ENCODE measurements at places on chromosomes 4 and X. TPM values are rescaled to one million over a fixed set of nuclear protein-coding genes. Genes with fewer than 3 reads are reported as not detected.

STPG2 gene
- total RNA-seq, result 0.94 TPM

MGAT4D gene
- not detected for total RNA-seq

GPR101 gene
- 1.9 TPM for total RNA-seq

GLOD5 gene
- not detected for total RNA-seq

CSAG3 gene
- not detected for total RNA-seq

SMIM10L2A gene
- 11.0 TPM for total RNA-seq

FGFRL1 gene
- total RNA-seq, result 39.2 TPM

NOX1 gene
- not detected for total RNA-seq

C4orf50 gene
- 6.4 TPM for total RNA-seq

SLC25A14 gene
- total RNA-seq, result 22.3 TPM

BRS3 gene
- total RNA-seq, result 0.11 TPM

TRIML1 gene
- not detected for total RNA-seq

GLUD2 gene
- 5.6 TPM for total RNA-seq

DNA sequence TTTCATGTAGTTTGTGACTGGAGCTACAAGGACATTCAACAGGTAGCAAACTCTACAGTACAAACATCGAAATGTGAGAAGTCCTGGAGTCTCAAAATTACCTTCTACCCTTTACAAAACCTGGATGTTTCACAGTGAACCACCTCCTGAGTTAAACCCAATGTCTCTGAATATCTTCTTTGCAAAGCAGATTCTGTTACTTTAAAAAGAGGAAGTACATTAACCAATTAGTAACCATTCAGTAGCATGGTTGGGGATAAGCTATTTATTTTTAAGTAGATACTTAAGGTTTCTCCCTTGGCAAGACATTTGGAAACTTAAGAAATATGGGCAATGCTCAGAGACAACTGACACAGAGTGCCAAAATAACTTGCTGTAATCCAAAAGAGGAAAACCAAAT is 371.9 kb upstream of the NWD2 start:
- H3K36me3 ChIP-seq, result no peaks in the 10 kb centered on the region
- no peak overlapping the region for H3K4me3 ChIP-seq
- H3K27me3 ChIP-seq, result no peaks in the 10 kb centered on the region
- no peak for DNase-seq

DNA sequence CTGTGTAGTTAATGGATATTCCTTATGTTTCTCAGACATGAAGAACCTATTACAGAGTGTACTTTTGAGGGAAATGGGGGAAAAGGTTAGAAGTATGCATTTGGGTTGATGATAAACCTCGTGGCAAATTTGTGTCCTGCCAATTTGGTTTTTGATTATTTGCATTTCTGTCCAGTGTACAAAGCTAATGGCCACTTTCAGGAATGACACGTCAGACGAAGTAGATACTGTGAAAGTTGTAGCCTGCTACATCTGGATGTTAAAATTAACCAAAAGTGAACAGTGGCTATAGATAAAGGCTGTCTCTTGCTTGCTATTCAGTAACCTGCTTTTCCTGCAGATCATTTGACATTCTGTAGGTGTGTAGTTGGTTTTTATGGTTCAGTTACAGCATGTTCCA is 1.0 kb downstream of the PRDX4 start:
- H3K27me3 ChIP-seq, result peaks cover 6% of the 10 kb centered on the region
- no peaks in the 10 kb centered on the region for H3K36me3 ChIP-seq
- peak overlapping the region; percentile 59 for H3K4me3 ChIP-seq
- peak; percentile 4 for DNase-seq
- no peaks in the 10 kb centered on the region for H3K4me1 ChIP-seq

- DNase-seq, result no peak
- no peaks in the 10 kb centered on the region for H3K4me1 ChIP-seq
- H3K27ac ChIP-seq, result no peak overlapping the region
- no peak overlapping the region for H3K4me3 ChIP-seq
- no peaks in the 10 kb centered on the region for H3K27me3 ChIP-seq
Measured at GRCh38 chr4:10893395-10893794, 208.8 kb upstream of the CLNK start.

- no peak overlapping the region for H3K27ac ChIP-seq
- no peaks in the 10 kb centered on the region for H3K4me1 ChIP-seq
- no peaks in the 10 kb centered on the region for H3K36me3 ChIP-seq
- H3K27me3 ChIP-seq, result peaks cover 6% of the 10 kb centered on the region
- no peak overlapping the region for H3K4me3 ChIP-seq
Measured at GRCh38 chrX:133370696-133371275, 44.5 kb downstream of the GPC4 start.

DNA sequence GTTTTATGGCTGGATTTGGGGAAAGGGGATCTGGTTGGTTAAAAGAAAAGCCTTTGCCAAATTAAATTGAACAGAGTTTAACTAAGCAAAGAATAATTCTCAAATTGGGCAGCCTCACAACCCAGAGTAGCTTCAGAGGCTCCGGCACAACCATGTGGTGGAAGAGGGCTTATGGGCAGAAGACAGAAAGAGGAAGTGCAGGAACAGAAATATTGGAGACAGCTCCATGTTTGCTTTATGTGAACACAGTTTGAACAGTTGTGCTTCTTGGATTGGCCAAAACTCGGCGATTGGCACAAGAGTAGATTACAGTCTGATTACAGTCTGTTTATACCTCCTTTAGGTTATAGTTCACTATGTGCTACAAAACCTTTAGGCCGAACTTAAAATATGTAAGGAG is 562.7 kb downstream of the TRIML1 start:
- no peaks in the 10 kb centered on the region for H3K36me3 ChIP-seq
- H3K27ac ChIP-seq, result no peak overlapping the region
- DNase-seq, result no peak
- no peaks in the 10 kb centered on the region for H3K4me1 ChIP-seq

GRCh38 chr4:165994701-165995100 is 121.7 kb downstream of the TLL1 start:
- no peak overlapping the region for H3K4me3 ChIP-seq
- no peaks in the 10 kb centered on the region for H3K36me3 ChIP-seq
- no peaks in the 10 kb centered on the region for H3K4me1 ChIP-seq
- H3K27ac ChIP-seq, result no peak overlapping the region
- DNase-seq, result no peak

DNA sequence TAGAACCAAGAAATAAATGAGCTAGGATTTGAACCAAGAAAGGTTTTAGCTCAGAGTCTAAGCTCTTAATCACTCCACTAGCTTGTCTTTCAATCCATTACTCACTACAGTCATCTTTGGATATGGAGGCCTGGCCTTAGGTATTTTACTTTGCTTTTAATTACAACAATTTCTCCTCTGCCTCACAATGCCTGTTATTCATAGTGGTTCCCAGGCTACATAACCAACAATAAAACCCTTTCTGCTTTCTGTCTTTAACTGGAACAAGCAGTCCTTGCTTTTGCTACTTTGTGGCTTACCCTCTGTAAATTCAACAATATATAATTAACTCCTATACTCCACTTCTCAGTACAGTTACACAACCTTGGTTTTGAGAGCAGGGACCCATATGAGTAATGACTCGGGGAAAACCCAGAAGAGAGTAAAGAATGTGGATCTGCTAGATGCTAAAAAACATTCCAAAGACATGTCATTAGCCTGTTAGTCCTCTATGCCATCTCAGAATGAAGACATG is 94.7 kb upstream of the NAP1L5 start:
- DNase-seq, result no peak
- no peak overlapping the region for H3K27ac ChIP-seq
- H3K4me3 ChIP-seq, result no peak overlapping the region
- H3K4me1 ChIP-seq, result no peaks in the 10 kb centered on the region

- peaks cover 3% of the 10 kb centered on the region for H3K4me1 ChIP-seq
- H3K4me3 ChIP-seq, result no peak overlapping the region
- DNase-seq, result no peak
- H3K27ac ChIP-seq, result no peak overlapping the region
Measured at GRCh38 chrX:15567886-15568616, 32.7 kb downstream of the ACE2 start.

GRCh38 chr4:149370785-149371420 is 444.7 kb downstream of the IQCM start:
- H3K4me3 ChIP-seq, result no peak overlapping the region
- DNase-seq, result no peak
- H3K4me1 ChIP-seq, result no peaks in the 10 kb centered on the region
- no peaks in the 10 kb centered on the region for H3K27me3 ChIP-seq

DNA sequence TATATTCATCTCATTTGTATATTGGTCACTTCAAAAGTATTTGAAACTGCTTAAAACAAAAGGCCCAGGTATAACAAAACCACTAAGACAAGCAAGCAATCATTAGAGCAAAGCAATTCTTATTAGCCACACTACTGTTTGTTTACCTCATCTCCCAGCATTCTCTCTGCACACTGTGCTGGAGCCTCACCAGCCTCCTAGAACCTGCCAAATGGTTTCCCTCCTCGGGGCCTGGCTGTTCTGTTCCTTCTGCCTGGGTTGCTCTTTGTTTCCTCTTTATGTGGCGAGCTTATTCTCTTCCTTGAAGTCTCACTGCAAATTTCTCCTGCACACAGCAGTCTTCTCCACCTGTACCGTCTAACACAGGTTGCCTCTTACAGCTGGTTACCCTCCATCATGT is 67.5 kb upstream of the MND1 start:
- peaks cover 4% of the 10 kb centered on the region for H3K4me1 ChIP-seq
- DNase-seq, result no peak
- no peak overlapping the region for H3K4me3 ChIP-seq
- H3K27ac ChIP-seq, result peak overlapping the region; percentile 16
- peaks cover 38% of the 10 kb centered on the region for H3K36me3 ChIP-seq
- no peaks in the 10 kb centered on the region for H3K27me3 ChIP-seq

DNA sequence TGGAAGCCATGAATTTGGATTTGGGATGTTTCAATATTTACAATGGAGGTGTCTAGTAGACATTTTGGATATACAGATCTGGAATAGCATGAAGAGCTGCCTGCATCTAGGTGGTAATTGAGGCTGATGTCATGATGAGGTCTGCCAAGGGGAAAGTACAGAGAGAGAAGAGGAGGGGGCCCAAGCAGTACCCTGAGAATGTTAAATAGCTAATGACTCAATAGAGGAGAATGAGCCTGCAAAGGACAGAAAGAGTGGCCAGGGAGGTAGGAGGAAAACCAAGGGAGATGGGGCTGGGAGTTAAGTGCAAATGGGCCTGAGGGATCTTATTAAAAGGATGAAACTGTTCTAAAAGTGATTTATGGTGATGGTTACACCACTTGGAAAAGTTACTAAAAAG is 182.2 kb upstream of the KIT start:
- no peak for DNase-seq
- no peaks in the 10 kb centered on the region for H3K27me3 ChIP-seq

DNA sequence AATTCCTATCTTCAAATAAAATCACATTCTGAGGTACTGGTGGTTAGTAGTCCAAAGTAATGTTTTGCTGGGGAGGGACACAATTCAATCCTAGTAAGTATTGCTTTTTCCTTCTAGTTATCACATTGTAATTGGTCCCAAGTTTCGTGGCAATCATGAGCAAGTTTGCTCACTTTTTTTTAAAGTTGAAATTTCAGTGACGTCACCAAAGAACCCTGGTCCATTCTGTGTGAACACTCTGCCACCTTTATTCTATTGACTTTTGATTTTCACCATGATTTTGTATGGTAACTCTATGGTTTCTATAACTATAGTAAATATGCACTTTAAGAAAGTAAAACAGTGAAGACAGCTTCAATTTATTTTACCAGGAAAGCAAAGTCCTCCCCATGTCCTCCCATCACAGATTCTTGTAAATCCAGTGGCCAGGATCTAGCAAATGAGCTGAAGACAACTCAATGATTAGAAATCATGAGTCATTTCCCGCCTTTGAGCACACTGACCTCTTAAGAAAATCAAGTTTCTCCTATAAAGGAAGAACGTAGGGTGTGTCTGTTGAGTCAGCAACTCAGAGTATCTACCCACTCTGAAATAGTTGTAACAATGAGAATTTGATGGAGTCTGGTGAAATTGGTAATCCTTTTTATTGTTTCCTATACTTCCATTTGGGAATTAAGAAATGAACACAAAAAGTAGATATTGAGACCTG is 1306.6 kb upstream of the PABPC4L start:
- no peak for DNase-seq
- no peaks in the 10 kb centered on the region for H3K4me1 ChIP-seq
- no peak overlapping the region for H3K4me3 ChIP-seq
- H3K27ac ChIP-seq, result no peak overlapping the region

- no peak overlapping the region for H3K4me3 ChIP-seq
- H3K4me1 ChIP-seq, result no peaks in the 10 kb centered on the region
- H3K27me3 ChIP-seq, result no peaks in the 10 kb centered on the region
- H3K36me3 ChIP-seq, result no peaks in the 10 kb centered on the region
Measured at GRCh38 chrX:139299309-139299708, 231.2 kb upstream of the F9 start.

GRCh38 chrX:1205681-1206611 is 6.5 kb downstream of the CRLF2 start:
- H3K4me3 ChIP-seq, result peak overlapping the region; percentile 23
- peak; percentile 84 for DNase-seq
- H3K27ac ChIP-seq, result no peak overlapping the region
- no peaks in the 10 kb centered on the region for H3K36me3 ChIP-seq
- H3K4me1 ChIP-seq, result peaks cover 6% of the 10 kb centered on the region

- H3K27me3 ChIP-seq, result no peaks in the 10 kb centered on the region
- H3K4me3 ChIP-seq, result no peak overlapping the region
- no peaks in the 10 kb centered on the region for H3K4me1 ChIP-seq
- no peak overlapping the region for H3K27ac ChIP-seq
- DNase-seq, result no peak
Measured at GRCh38 chrX:7170898-7171297, 22.9 kb upstream of the PUDP start.

GRCh38 chrX:87895421-87895820 is 377.8 kb downstream of the KLHL4 start:
- no peak for DNase-seq
- no peak overlapping the region for H3K27ac ChIP-seq
- no peaks in the 10 kb centered on the region for H3K4me1 ChIP-seq
- H3K27me3 ChIP-seq, result no peaks in the 10 kb centered on the region

All from spinal cord (tissue), 10 donors.